Putamen (tissue), 1 donor: ENCODE measurements at places on chromosomes 2 and 18.

- no peak for DNase-seq
Measured at GRCh38 chr2:142834021-142834420, 43.4 kb upstream of the KYNU start.

GRCh38 chr2:119266091-119266589 is 42.5 kb downstream of the STEAP3 start:
- no peak for DNase-seq

DNA sequence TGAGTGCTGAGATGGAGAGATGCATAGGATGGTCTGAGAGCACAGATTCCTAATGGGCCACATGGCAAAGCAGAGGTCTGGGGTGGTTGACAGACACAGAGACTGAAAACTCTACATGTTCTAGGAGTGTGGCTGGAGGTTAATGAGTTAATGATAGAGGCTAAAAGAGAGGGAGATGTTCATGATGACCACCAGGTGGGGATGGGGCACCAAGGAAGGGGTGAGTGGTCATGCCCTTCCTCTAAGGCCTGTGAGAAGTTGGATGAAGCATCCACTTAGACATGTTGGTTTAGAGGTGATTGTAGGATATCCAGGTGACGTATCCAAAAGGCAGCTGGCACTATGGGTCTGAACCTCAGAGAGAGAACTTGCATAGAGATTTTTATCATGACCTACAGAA is 102.1 kb downstream of the LRP2 start:
- DNase-seq: no peak

GRCh38 chr2:139175510-139175909 is 395.3 kb upstream of the NXPH2 start:
- no peak for DNase-seq

DNA sequence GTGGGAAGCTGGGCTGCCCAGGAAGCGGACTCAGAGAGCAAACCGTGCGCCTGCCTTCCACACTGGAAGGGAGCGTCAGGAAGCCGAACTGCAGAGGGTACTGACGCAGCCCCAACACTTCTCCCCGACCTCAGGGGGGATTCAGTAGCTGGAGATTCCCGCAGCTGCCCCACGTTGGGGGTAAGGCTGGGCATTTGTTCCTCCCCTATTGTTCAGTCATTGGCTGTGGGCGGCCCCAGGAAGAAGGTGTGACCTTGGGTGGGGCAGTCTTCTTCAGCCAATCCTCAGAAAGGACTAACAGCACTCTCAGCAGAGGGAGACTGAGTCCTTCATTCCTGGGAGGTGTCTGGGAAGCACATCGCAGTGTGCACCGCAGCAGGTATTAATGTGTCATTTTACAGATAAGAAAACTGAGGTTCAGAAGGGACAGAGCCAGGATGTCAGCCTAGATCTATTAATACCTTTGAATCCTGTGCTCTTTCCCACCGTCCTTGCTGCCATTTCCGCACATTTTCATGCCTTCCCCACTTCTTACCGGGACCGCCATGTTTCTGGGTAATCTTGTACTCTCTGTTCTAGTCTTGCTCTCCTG is 12.1 kb upstream of the C18orf32 start:
- DNase-seq: no peak

DNA sequence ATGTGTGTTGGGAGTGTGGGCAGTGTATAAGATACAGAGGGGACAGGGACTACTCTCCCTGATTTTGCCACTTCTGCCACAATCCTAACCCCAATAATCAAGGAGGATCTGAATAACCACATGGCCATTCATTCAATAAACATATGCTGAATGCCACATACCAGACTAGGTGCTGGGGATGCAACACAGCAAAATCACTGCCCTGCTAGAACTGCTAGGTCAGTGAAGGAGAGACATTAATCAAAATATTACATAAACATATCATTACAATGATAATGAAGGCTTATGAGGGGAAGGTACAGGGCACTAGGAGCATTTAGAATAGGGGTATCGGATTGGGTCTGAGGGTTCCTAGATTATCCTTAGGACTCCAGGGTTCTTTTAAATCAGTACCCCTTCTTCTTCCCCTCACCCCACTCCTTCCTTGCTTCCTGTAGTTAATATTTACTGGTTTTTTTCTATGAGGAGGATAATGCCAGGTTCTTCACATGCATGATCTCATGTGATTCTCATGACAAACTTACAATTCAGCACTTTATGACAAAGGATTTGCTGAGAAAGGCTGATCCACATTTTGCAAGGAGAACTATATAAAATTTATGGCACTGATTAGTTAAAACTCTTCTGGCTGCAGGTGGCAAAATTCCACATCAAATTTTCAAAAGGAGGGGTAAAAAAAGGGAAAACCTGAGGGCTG is 56.4 kb upstream of the PCBP1 start:
- DNase-seq: no peak

DNA sequence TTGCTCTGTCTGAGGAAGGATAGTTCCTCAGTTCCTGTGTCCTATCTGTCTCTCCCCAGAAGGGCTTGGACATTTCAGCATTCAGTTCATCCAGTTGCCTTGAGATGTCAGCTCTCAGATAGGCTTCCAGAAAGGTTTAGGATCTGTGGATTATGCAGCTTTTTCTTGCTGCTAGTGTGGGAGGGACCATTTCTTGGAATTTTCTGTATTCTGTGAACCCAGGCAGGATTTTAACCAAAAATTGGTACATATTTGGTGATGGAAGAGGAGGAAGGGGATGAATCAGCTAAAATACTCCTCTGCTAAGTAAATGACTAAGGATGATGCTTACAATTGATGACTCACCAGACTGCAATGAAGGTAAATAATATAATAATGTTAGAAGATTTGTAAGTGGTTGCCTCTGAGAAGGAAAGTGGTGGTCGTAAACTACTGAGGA is 58.6 kb upstream of the DOCK10 start:
- DNase-seq: no peak

DNA sequence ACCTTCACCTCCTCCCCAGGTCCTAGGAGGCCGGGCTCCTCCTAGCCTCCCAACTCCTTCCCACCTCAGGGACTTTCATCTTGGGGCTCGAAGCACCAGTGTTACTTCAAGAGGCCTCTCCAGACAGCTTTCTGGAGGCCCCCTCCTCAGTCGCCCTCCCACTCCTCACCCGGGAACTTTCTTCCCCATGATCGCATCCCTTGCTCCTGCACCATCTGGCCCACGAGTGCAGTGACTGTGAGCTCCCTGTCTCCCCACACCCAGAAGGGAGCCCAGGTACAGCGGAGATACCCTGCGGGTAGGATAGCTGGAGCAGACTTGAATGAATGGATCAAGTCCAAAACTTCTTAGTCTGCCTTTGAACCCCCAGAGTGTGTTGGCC is 6.1 kb downstream of the ERFE start:
- no peak for DNase-seq
